ENCODE measurements at places on chromosomes 7 and 10. TPM values are rescaled to one million over a fixed set of nuclear protein-coding genes. Genes with fewer than 3 reads are reported as not detected.

PLEKHS1 gene
- total RNA-seq, result not detected

UBE2H gene
- total RNA-seq, result 86.5 TPM

H2BK1 gene
- total RNA-seq, result not detected

CCDC146 gene
- total RNA-seq, result 0.35 TPM

CYP2C9 gene
- not detected for total RNA-seq

- DNase-seq, result peak; percentile 47
These were observed 524 bp upstream of the PRXL2A start for GRCh38 chr10:80407812-80408241.

Measured in GM23338 (cell line).